ENCODE measurements at places on chromosomes 13 and 19. TPM values are rescaled to one million over a fixed set of nuclear protein-coding genes. Genes with fewer than 3 reads are reported as not detected.

Gene PODNL1
- 18.6 TPM for polyA plus RNA-seq

Gene CACNG7
- polyA plus RNA-seq: 0.50 TPM

Gene ATXN8OS
- not detected for polyA plus RNA-seq

Gene NKPD1
- polyA plus RNA-seq: 0.02 TPM

Gene IQCN
- 0.82 TPM for polyA plus RNA-seq

Gene N4BP2L1
- polyA plus RNA-seq: 1.2 TPM

Gene SLITRK5
- polyA plus RNA-seq: not detected

Gene CEACAM19
- polyA plus RNA-seq: 6.1 TPM

Gene TARM1
- not detected for polyA plus RNA-seq

DNA sequence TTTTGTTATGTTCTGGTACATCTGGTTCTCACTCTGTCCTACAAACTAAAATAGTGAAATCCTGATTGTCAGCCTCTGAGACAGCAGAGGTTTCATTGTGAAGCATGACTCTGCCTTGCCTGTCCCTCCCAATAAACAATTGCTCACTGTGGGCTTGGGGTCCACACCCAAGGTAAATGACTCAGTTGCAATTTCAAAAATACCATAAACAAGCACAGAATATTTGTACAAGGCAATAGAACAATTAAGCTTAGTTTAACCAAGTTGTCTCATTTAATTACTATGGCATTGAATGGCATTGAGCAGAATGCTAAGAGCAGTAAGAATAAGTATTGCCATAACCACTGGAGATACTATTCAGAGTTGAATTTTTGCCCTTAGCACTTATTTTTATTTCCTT, 353.6 kb downstream of the SPRY2 start:
- DNase-seq: no peak

GRCh38 chr19:55669418-55670279, 5.4 kb upstream of the EPN1 start:
- no peak for DNase-seq

DNA sequence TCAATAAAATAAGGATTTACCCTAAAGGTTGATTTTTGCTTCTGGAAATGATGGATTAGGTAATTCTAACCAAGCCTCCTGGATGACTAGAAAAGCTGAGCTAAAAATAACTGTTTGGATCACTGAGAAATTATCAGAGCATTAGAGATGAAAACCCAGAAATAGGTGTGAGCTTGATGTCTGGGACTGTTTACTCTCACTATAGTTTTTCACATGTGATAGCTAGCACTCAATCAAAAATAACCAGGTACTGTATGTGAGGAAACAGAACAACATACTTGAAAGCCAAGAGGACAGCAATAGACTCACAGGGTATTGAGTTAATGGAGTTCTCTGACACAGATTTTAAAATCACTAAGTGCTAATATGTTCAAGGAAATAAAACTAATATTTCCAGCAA, 9.5 kb downstream of the ZAR1L start:
- no peak for DNase-seq

- no peak for DNase-seq
Observed at GRCh38 chr13:49071341-49071937, 95.7 kb downstream of the FNDC3A start.

DNA sequence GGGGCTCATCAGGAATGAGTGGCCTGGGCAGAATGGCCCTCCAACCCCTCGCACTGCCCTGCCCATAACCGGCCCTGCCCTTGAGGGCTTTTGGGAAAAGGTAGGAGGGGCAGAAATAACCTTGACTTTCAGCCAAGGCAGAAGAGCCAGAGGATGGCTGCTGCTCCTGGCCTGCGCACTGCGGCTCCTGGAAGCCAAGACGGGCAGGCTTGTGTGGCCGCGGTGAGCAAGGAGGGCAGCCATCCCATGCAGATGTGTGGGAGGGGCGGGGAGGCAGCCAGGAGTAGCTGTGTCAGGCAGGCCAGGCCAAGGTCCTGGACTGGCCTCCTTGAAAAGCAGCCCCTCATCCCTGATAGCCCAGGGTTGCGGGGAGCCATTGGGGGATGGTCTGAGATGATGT, 57.6 kb upstream of the URI1 start:
- DNase-seq: no peak

DNA sequence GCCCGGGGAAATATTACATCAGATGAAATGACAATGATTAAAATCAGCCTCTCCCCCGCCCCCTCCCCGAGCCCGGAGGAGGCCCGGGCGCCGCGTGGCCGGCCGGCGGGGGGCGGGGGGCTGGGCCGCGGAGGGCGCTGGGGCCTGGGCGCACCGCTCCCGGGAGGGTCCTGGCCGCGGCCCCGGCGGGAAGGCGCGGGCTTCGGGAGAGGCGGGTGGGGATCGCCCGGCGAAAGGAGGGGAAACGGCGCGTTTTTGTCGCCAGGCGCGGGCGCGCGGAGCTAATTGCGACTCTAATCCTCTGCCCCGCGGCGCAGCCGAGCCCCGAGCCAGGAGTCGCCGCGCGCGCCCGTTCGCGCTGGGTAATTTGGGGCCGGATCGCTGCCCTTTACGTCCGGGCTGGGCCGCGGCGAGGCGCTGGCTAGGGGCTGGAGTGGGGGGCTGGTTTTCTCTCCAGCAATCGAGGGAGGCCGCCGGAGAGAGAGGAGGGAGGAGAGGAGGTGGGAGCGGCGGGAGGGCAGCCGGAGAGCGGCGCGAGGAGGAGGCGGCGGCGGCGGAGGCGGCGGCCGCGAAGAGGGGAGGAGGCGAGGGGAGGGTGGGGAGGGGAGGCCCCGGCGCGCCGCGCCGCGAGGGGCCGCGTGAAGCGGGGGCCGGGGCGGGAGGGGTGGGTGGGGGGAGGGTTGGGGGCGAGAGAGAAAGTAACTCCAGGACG, at the start of gene KCTD15:
Gene KCTD15 (plus strand): TSS at position 707 of the 712 bp plus-strand sequence. CDS start 3,585 bp downstream, outside the sequence.
- no peak for DNase-seq

GRCh38 chr19:47446534-47447469, 24.9 kb downstream of the SLC8A2 start:
- DNase-seq: no peak

GRCh38 chr13:85597790-85598500, 201.3 kb downstream of the SLITRK6 start:
- no peak for DNase-seq

DNA sequence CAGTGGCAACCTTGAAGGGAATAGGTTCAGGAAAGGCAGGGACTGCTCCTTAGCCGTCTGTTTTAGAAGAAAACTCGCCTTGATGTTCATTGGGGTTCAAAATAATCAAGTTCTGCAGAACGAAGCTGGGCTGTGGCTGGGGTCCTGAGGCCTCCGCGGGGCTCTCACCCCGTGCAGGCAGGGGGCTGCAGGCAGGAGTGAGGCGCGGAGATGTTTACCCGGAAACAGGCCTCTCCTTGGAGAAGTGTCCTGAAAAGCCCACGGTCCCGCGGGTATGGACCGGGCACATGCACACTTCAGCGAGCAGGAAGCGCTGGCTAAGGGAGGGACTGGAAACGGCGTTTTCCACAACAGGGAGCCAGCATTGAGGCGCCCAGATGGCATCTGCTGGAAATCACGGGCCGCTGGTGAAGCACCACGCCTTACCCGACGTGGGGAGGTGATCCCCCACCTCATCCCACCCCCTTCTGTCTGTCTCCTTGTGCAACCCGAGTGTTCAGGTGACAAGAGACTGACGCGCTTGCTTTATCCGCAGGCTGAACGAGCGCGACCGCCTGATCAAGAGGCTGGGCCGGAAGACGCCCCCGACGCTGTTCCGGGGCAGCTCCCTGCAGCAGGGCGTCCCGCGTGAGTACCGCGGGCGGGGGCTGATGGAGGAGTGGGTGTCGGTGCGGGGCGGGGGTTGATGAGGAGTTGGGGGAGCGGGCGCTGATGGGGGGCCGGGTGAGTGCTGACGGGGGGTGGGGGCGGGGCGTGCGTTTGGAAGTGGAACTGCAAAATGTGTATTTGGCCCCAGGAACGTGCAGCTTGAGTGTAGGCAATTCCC, 39.6 kb downstream of the SHISA2 start:
- no peak for DNase-seq

DNA sequence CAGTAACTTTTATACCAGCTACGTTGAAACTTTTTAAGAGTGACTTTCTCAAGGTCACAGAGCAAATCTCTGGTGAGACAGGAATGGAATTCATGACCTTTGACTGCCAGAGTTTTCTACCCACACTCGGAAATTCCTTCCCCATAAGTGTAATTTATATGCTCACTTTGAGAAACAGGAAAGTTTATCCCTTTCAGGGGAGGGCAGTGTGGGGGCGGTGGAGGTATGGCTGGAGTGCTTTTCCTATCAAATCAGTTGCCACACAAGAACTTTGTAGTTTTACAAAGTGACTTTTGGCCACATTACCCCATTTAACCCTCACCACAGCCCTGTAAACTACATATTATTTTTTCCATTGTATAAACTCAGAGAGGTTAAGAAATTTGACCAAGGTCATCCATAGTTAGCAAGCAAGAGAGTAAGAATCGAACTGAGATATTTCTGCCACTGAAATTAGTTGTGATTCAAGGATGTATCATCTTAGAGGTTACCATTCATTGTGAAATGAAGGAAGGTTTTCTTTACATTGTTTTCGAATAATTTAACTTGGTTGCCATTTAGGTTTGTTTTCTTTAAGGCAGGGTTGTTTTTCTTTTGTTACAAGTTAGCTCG, 5.9 kb downstream of the KLF12 start:
- no peak for DNase-seq

Data from BJ (cell line).